ENCODE measurements at places on chromosomes 16 and 17. TPM values are rescaled to one million over a fixed set of nuclear protein-coding genes. Genes with fewer than 3 reads are reported as not detected.

The MKS1 gene
- 5.7 TPM for total RNA-seq

- no peak for DNase-seq
Measured at GRCh38 chr16:53837426-53837825, 133.5 kb downstream of the FTO start.

DNA sequence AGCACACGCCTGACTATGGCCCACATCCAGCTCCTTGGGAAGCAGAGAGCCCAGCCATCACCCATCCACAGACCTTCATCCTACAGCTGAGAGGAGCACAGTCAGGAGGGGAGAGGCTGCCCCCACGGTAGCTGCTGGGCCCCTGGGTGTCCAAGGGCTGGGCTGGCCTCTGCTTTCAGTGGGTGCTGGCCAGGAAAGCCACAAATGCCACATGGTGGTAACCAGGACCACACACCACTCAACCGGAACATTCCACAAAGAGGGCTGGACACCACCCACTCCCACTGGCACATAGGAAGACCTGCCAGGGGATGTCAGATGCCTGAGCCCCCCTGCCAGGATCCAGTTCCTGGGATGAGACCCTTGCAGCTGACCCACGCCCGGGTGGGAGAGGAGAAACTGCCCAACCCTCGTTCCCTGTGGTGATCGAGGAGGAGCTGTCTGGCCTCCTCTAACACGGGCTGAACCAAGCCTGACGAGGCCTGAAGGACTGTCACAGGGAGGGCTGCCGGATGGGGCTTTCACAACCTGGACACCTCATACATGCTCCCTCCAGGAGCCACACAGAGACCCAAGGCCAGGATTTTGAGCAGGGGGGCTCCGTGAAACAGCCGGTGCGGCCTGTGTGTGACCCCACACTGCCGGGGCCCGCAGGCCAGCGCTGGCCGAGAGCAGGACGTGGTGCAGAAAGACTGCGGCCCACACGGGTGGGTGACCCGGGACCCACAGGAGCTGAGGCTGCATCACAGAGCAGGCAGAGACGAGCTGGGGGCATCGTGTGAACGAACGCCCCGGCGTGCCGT, 30.7 kb downstream of the PIEZO1 start:
- DNase-seq: no peak

GRCh38 chr16:30604316-30604947, 5.8 kb downstream of the ZNF689 start:
- DNase-seq: no peak

- DNase-seq: no peak
Measured at GRCh38 chr17:46190763-46191162, 2.5 kb downstream of the KANSL1 start.

- DNase-seq: no peak
Measured at GRCh38 chr17:7502987-7503386, 18.8 kb downstream of the POLR2A start.

GRCh38 chr16:57621521-57622271, 6.7 kb upstream of the ADGRG1 start:
- DNase-seq: peak; percentile 55

The DHRS7C gene
- 38.9 TPM for total RNA-seq

The AXIN2 gene
- 12.1 TPM for total RNA-seq

The OTOA gene
- not detected for total RNA-seq

GRCh38 chr17:38741921-38742410, 6.2 kb downstream of the PCGF2 start:
- DNase-seq: peak; percentile 55

DNA sequence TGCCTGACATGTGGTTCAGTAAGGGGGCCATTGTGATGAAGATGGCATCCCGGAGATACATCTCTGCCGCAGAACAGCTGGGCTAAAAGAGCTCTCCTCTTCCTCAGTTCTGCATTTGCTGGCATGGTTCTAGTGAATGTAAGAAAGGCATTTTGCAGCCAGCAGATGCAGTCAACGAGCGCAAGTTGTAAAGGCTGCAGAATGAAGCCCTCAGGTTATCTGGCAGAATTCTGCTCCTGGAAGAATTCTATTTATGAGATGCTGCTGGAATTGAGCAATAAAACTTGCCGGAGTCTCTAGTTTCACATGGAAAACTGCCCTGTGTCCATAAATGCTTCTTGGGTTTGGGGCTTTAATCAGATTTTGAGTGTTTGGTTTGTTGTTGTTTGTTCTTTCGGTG, 176.8 kb upstream of the HSBP1 start:
- no peak for DNase-seq

The MAFG gene
- total RNA-seq: 74.2 TPM

- DNase-seq: no peak
Measured at GRCh38 chr17:28484296-28484695, 10.9 kb downstream of the SLC13A2 start.

- DNase-seq: no peak
Measured at GRCh38 chr16:67142342-67142741, 8.5 kb downstream of the B3GNT9 start.

DNA sequence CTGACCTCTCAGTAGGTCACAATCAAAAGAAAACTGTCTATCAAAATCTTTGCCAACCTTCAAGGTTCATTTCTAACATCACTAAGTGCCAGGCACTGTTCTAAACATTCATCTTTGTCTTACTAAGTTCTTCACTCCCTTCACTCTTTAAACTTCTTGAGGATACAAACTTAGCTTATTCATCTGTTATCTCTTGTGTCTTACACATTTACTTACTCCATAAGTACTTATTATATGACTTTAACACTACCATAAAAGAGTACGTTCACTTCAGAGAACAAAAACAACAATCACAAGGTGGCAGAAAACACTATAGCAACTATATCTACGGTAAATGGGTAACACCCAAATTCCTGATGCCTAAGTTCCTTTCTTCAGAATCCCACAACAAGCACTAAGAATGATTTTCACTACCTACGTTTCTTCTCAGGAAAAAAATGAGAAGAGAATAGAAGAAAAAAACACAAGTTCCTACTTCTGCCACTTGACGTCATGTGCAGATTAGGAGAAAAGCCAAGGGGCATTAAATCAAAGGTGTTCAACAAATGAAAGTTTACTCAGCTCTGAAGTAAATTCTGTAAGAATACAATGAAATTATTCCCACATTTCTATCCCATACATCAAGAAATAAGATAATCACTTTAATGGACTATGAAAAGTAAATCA, 29.2 kb downstream of the KANSL1 start:
- DNase-seq: no peak

DNA sequence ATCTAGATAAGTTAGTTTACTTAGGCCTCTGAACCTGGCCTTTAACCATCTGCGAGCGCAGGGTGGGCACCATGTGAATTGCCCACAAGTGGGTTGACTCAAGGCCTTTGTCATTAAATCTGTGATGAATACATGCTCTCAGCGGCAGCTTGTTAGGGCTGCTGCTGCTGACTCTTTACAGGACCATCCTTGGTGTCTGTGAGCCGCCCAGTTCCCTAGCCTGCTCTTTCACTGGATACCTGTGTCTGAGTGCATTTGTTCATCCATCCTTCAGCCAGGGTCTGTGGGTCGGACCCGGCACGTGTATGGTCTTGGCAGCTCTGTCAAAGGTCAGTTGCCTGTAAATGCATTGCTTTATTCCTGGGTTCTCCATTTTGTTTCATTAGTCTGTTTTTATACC, 321.3 kb downstream of the CNTNAP4 start:
- no peak for DNase-seq

DNA sequence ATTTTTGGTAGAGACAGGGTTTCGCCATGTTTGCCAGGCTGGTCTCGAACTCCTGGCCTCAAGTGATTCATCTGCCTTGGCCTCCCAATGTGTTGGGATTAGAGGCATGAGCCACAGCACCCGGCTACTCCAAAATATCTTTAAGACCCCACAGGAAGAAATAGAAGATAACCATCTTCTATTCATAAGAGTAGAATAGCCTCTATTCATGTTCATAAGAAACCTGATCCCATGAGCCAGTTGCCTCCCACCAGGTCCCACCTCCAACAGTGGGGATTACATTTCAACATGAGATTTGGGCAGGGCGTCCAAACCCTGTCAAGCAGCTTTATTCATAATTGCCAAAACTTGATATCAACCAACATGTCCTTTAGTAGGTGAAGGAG, 13.9 kb upstream of the TMC7 start:
- DNase-seq: no peak

All from psoas muscle (tissue), 8 donors.